ENCODE measurements at places on chromosomes 3 and 15.

- DNase-seq, result no peak
These were observed 101.2 kb downstream of the CHST2 start for GRCh38 chr3:143220741-143221140.

DNA sequence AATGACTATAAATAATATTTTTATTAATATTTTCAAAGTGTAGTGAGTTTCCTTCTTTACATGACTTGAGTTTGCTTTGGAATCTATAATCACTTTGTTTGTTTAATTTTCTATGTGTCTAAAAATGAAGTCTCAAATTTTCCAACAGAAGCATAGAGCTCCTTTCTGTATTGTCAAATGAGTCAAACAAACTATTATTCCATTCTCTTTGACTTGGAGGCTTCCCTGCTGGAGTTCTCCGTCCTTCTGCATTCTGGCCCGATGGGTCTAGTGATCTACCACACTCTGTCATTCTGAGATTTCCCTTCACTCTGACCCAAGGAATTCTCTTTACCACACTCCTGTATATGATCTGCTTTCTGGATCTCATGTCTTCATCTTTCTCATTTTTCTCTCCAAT is 30.1 kb downstream of the POLR2M start:
- no peak for DNase-seq

DNA sequence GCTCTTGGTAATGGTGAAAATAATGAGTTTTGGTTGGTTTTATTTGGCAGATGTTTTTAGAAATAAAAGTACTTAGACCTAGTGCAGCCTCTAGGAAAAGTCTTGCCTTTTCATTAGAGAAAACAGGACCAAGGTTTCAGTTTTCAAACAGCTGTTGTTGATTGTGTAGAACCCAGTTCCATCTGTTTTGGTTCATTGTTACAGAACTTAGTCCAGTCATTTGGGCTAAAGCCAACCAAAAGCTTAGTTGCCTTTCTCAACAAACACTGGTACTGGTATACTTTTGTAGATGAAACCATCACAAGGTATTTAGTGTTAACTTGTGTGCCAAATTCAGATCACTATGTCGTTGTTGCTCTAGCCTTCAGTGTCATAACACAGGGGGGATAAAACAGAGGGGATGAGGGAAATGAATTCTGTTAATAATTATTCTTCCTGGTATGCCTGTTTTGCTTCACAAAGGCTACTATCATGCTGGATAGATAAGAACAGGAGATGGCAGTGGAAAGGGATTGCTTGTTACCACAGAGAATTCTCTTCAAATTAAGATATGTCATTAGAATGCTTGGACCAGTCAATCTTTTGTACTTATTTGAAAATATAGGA is 12.6 kb upstream of the APH1B start:
- DNase-seq, result no peak

DNA sequence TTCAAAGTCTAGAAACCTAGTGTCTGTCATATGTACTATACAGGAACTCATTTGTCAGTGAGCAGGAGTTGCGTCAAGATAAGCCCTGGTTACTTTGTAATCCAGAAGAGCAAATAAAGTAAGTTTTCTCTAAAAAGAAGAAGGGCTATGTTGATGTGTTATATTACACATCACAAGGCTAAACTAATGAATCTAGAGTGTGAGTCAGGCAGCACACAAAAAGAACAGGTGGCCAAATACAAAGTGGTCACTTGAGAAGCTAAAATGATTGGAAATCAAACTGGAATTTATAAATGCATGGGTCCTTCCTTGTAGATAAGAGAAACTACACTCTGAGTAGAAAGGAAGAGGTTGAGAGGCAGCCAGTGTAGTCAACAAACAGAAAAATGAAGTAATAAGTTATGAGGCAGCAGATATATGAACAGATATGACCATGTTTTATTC is 771.6 kb downstream of the DIPK2A start:
- DNase-seq, result no peak

- no peak for DNase-seq
These were observed 27.7 kb downstream of the TSPAN3 start for GRCh38 chr15:77042955-77043920.

GRCh38 chr3:119625451-119626153 is 27.9 kb downstream of the PLA1A start:
- no peak for DNase-seq

DNA sequence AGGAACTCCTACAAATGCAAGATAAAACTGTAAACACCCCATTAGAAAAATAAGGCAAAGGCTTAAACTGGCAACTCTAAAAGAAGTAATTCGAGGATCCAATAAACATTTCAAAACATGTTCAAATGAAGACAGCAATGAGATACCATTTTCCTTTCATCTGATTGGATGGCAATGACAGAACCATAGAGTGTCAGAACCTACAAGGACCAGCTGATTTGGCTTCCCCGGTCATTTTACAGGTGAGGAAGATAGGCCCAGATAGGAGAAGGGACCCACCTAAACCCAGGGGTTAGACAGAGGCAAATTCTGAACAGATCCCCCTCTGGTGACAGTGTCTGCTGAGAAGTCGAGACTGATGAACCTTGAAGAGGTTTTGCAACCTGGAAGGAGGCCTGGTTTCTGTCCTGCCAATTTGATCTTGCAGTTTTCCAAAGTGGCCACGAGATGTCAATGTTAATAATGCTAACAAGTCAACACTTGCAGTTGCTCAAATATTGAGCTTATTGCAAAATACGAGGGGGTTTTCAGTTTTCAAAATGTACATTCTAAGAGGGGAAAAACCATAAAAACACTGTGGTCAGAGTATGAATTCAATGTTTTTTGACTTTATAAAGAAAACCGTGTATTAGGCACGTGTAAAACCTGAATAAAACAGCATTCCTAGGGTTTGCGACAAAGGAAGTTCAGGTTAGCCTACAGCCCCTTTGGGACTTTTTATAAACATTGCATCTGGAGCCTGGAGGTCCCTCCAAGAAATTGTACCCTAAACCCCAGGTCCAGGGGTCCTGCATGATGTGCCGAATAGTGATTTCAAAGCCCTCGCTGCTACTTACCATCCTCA is 21.5 kb downstream of the CFAP161 start:
- DNase-seq, result no peak
